Activated CD8-positive, alpha-beta T cell treated with anti-CD3 and anti-CD28 coated beads, Interleukin-2, amount 10 ng/mL, durations not matched to agents 7 days and 5 days (primary cell): ENCODE measurements at places on chromosomes 1 and 21. TPM values are rescaled to one million over a fixed set of nuclear protein-coding genes. Genes with fewer than 3 reads are reported as not detected.

The SPATA21 gene
- not detected for total RNA-seq

The SH2D5 gene
- total RNA-seq: not detected

DNA sequence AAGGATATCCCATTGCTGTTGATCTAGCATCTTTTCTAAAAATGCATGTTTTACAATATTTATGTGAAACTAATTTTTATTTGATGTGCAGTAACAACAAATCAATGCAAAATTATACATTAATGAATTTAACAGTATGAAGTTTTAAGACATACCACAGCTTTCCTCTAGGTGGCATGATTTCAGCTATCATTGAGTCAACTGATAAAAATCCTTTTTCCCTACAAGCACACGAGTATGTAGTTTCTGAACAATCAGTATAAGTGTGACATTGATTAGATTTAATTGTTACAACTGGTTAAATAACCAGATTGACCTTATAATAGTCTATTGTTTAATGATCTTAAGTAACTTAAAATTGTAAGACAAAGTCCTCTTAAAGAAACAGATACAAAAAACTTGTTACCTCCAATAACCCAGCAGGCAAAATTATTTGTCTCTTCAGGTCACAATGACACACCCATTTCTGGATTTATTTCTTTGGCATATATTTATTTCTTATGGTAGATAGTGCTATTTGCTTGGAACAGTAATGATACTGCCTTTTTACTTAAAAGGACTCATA is 5.8 kb upstream of the TGFB2 start:
- no peak for DNase-seq

The ICOSLG gene
- total RNA-seq: 1.8 TPM

- no peak for DNase-seq
Observed at GRCh38 chr21:9758888-9759287, 762.5 kb upstream of the TPTE start.

DNA sequence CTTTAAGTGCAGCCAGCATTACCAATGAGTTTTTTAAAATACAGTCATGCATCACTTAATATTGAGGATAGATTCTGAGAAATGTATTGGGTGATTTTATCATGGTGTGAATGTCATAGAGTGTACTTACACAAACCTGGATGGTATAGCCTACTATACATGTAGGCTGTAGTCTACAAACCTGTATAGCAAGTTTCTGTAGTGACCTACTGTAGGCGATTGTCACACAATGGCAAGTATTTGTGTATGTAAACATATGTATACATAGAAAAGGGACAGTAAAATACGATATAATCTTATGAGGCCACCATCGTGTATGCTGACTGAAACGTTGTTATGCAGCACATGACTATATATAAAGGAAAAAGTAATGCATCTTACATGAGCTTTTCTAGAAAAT is 48.2 kb downstream of the RPE65 start:
- no peak for DNase-seq

The SYCP1 gene
- not detected for total RNA-seq

DNA sequence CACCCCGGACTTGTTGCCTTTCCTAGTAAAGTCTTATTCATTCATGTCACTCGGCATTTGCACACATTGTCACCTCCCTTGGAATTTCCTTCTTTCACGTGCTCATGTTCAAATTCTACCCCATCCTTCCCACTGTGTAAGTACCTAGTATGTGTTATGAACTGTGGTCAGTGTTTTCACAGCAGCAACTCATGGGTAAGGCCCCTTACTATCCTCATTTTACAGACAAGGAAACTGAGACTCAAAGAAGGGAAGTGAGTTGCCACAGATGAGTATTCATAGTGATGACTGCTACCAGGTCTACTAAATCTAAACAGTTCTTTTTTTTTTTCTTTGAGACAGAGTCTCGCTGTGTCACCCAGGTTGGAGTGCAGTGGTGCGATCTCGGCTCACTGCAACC is 10.5 kb downstream of the CITED4 start:
- no peak for DNase-seq

DNA sequence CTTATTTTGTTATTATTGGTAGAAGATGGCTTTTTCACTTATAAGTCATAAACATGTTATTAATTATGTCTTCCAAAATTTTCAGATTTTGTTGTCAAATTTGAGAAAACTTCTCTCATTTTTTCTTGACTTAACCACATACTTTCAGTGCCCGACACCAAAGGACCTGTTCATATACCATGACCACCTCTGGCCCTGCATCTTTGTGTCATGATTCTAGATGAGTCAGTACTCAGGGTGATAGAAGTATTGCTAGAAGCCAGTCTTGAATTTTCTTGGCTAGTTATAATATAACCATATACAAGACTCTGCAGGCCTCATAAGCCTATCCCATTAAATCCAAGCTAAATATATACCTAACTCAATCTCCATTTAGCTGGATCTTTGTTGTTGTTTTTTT is 35.4 kb upstream of the DPH5 start:
- DNase-seq: no peak

GRCh38 chr1:199112365-199112764 is 473.5 kb downstream of the PTPRC start:
- DNase-seq: no peak

- no peak for DNase-seq
Observed at GRCh38 chr1:74590288-74590687, 77.9 kb upstream of the LRRC53 start.

GRCh38 chr1:92211166-92211565 is 6.5 kb upstream of the C1orf146 start:
- DNase-seq: no peak
